Myocyte (in vitro differentiated cells): ENCODE measurements at places on chromosomes 5 and 9. TPM values are rescaled to one million over a fixed set of nuclear protein-coding genes. Genes with fewer than 3 reads are reported as not detected.

The PCDHGC5 gene
- 2.0 and 2.6 TPM in 2 replicates for total RNA-seq

The HSPA5 gene
- total RNA-seq = 89.3 and 142 TPM in 2 replicates

GRCh38 chr5:82707741-82708140 lies 369.5 kb downstream of the TMEM167A start:
- DNase-seq = no peak

The SLC34A1 gene
- total RNA-seq = not detected in 2 replicates

The ADAMTS2 gene
- total RNA-seq = 25.5 and 31.9 TPM in 2 replicates

DNA sequence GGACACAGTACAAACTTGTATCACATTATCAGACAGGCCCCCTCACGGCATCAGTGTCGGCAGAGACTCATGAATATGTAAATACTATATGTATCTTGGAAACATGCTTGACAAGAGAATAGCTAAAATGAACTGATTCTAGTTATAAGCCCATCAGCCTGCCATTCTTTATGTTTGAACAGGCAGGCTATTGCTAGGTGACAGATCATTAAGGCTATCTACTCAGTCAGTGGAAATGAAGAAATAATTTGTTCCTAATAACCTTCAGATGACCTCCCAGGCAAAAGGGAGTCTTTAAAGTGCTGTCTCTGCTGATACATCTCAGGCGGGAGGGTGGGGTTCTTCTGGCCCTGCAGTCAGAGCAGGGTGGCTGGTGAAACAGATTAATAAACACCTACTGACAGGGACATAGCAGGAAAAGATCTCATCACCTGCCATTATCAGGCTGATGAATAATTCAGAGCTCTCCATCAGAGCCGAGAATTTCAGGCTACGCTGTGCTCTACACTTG lies 394.2 kb downstream of the RASEF start:
- no peak for DNase-seq

GRCh38 chr9:98966676-98967075 lies 23.0 kb downstream of the COL15A1 start:
- DNase-seq = no peak

DNA sequence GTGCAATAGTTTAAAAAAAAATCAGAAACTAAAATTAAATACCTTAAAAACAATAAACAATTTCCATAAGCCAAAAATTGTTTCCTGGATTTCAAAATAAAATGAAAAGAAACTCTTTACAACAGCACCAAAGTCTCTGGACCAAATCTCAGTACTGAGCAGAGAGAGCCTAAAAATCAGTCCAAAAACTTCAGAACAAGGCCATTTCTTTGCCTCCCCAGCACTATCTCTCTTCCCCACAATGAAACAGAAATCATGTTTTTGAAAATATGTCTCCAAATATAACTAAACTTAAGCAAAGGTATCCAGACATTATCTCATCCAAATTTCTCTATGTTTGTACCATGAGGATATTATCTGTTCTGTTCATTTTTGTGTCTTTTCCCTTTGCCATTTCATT lies 1.0 kb downstream of the FREM1 start:
- DNase-seq = no peak

The PCDHGB1 gene
- total RNA-seq = 8.7 and 9.8 TPM in 2 replicates

DNA sequence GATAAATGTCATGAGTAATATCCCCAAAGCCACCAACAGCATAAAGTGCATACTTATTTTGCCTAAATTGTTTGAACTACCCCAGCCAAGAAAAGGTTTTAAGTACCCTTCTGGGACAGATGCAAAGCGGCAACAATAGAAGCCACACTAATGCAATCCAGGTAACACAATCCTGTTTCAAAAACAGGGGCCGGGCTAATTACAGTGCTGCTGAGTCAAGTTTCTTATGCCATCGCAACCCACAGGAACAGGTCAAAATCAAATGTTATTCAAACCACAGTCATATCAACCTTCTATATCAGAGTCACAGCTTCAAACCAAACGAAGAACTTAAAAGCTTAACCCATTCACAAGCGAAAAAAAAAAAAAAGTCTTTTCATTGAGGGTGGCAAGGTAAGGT lies 28.3 kb downstream of the EBF1 start:
- no peak for DNase-seq

The MED7 gene
- total RNA-seq = 12.4 and 16.0 TPM in 2 replicates

GRCh38 chr9:106287091-106287631 lies 575.8 kb upstream of the ZNF462 start:
- DNase-seq = no peak

- no peak for DNase-seq
Observed at GRCh38 chr5:150121448-150122157, 34.0 kb downstream of the PDGFRB start.

DNA sequence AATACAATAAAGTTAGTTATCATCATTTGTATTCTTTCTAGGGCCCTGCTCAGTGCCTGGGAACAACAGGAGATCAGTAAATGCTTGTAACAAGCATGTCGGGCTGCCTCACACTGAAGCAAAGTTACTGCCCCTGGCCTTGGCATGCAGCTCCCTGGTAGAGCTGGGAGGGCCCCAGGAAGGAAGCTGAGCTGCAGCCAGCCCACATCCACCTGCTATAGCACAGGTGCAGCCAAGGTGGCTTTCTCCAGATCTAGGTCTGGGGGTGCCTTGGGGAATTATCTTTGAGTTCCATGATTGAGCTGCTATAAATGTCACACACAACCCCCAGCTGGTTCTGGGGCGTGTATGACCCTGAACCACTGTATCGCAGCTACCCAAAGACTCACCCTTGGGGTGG lies 293.4 kb upstream of the MSX2 start:
- no peak for DNase-seq

- peak; percentile 61 for DNase-seq
Observed at GRCh38 chr9:108953983-108954574, 19.9 kb downstream of the ABITRAM start.

The KIAA1958 gene
- 1.4 and 1.8 TPM in 2 replicates for total RNA-seq

DNA sequence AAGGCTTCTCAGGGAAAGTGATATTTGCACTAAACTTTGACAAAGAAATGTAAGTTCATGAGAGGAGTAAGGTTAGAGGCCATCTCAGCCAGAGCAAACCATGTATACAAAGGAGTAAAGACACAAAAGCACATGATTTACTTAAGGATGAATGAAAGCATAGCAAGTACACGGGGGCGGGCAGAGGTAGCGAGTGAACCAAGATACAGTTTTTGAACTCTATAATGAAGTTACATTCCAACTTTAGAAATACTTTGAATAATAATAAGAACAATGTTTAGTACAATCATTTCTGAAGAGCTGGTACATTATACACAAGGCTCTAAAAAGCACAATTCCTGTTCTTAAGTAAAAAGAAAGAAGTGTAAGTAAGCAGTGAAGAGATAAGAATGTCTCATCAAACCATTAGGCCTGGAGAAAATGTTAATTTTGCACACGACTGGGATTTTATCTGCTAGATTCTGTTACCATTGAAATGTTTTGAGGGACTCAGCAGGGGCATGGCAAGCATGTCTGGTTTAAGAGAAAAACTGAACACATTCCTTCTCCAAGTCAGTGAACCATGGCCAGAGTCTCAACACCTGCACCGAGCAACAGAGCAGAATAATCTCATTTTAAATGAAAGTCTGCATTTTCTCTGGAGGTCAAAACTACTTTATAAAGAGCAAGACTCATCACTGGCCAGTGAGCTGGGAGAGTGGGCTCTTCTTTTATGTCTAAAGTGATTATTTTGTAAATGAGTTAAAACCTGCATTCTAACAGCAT lies 147.6 kb upstream of the TRPM3 start:
- DNase-seq = no peak

DNA sequence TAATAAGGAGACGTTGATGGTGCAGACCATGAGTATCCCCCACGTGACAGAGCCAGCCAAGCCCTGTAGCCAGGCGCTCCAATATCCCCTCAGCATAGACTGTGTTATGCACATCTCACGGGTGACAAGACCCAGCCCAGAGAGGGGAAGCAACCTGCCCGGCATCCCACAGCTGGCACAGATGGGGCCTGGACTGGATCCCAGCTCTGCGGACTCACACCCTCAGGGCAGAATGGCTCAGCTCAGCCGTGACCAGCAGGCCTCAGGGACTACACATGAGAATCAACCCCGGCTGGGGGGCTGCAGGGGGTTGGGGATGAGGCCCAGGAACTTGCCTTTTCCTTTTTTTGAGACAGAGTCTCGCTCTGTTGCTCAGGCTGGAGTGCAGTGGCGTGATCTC lies 11.7 kb downstream of the FIBCD1 start:
- no peak for DNase-seq

DNA sequence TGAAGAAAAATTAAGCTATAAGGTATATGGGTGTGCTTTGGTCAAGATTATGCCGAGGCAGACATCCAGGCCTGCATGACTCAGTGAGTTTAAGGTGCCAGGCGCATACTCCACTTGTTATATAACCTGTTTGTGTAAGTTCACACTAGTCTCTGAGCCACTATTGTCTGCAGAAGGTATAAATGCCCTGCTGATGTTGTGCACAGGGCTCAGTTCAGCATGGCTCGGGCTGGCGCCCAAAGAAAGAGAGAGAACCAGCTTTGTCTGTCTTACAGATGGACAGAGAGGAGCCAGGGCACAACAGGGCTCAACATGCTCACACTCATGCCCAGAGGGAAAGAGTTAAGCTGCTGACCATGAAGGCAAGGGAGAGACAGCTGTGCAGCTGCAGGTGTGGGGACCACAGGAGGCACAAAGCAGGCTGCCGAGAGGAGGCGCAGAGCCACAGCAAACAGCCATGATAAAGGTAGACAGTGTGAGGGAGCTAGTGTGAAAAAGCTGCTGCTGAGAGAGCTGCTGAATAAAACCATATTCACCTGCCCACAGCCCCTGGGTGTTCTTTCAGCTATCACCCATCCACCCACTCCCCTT lies 1587.6 kb upstream of the C9orf72 start:
- DNase-seq = no peak

The CDC14B gene
- total RNA-seq = 17.4 and 22.7 TPM in 2 replicates

The ACOT12 gene
- total RNA-seq = not detected in 2 replicates

- DNase-seq = peak; percentile 87
Observed at GRCh38 chr5:175814691-175815090, 56.7 kb upstream of the CPLX2 start.

DNA sequence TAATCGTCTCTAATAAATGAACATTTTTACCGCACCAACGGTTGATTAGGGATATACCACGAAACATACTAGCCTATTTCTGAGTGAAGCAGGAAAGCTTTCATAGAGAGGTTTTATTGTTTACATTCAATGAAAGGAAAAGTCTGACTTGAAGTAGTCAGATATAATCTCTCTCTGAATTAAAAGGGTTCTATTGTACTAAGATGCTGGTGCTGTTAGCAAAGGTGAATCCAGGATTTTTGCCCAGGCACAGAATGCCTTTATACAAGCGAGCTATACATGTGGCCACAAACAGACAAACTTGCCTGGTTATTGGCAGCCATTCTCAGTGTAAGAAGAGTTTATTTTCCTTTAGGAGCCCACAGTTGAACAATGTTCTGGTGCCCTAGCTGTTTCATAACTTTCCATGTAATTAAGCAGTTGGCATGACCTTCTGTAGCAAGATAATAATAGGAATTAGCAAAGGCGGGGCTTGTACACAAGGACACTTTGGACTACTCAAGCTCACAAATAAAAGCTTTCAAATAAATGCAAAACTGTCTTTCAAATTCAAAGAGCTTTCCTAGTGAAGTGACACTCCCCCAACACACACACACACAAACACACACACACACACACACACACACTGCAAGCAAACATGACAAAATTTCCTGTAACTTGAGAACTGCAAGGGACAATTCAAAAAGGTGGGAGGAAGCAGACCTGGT lies 198.7 kb upstream of the MAP3K1 start:
- no peak for DNase-seq

GRCh38 chr9:98911042-98911441 lies 32.7 kb upstream of the COL15A1 start:
- DNase-seq = no peak

GRCh38 chr5:135319458-135319857 lies 79.6 kb downstream of the MACROH2A1 start:
- DNase-seq = no peak

The LARP1 gene
- total RNA-seq = 85.2 and 96.8 TPM in 2 replicates

- DNase-seq = no peak
Observed at GRCh38 chr5:122463221-122463620, 151.2 kb downstream of the SNCAIP start.

GRCh38 chr5:61301341-61302199 lies 30.5 kb upstream of the ZSWIM6 start:
- peak; percentile 98 for DNase-seq

- no peak for DNase-seq
Observed at GRCh38 chr5:170248172-170248930, 15.6 kb downstream of the C5orf58 start.

The EIF4E1B gene
- not detected in 2 replicates for total RNA-seq

DNA sequence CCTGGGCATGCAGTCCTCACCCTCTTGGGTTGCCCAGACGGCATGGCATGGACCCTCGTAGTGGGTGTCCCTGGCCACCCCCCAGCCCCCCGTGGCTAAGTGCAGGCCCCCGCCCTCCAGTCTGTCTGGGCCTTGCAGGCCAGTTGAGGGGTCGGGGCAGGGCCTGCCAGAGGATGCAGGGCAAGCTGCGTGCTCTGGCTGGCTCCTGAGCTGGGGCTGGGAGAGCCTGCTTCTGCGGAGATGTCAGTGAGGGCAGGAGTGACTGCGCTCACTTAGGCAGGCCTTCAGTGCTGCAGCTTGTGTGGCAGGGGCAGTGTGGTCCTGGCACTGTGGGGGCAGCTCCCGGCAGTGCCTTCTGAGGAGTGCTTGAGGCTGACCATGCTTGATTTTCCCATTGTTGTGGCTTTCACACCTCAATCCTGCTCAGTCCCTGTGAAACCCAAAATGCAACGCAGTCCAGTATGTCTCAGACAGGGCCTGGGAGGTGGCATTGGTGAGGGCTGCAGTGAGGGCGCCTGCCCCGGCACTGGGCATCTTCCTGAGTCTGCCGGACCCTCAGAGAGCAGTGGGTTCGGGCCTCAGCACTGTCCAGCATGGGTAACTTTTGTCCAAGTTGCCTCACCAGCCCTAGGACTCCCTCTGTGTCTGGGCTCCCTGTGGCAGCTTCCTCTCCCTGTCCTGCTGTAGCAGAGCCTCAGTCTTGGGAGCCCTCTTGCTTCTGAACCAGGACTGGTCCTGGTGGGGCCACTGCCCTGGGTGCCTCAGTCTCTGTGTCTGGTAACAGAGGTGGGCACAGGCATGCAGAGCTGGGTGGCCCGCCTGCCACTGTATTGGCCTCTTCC lies 93.0 kb downstream of the PHF2 start:
- DNase-seq = no peak

DNA sequence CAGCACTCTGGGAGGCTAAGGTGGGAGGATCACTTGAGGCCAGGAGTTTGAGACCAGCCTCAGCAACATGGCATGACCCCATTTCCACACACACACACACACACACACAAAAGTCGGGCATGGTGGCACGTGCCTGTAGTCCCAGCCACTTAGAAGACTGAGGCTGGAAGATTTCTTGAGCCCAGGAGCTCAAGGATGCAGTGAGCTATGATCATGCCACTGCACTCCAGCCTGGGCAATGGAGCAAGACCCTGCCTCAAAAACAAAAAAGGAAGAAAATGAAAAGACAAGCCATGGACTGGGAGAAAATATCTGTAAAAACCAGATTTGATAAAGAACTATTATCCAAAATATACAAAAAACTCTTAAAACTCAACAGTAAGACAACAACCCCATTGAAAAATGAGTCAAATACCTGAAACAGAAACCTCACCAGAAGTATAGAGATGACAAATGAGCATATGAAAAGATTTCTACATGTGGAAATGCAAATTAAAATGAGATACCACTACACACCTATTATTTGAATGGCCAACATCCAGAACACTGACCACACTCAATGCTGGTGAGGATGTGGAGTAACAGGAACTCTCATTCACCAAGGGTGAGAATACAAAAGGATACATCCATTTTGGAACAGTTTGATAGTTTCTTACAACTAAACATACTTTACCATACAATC lies 24.7 kb downstream of the DNAJA1 start:
- no peak for DNase-seq

The STING1 gene
- 22.0 and 79.1 TPM in 2 replicates for total RNA-seq
